NCI-H1105 treated with DMSO at 0.1 percent for 48 hours (cell line): ENCODE measurements at places on chromosomes 4 and X.

- no peak for DNase-seq
These were observed 27.0 kb upstream of the TMEM131L start for GRCh38 chr4:153438916-153439756.

DNA sequence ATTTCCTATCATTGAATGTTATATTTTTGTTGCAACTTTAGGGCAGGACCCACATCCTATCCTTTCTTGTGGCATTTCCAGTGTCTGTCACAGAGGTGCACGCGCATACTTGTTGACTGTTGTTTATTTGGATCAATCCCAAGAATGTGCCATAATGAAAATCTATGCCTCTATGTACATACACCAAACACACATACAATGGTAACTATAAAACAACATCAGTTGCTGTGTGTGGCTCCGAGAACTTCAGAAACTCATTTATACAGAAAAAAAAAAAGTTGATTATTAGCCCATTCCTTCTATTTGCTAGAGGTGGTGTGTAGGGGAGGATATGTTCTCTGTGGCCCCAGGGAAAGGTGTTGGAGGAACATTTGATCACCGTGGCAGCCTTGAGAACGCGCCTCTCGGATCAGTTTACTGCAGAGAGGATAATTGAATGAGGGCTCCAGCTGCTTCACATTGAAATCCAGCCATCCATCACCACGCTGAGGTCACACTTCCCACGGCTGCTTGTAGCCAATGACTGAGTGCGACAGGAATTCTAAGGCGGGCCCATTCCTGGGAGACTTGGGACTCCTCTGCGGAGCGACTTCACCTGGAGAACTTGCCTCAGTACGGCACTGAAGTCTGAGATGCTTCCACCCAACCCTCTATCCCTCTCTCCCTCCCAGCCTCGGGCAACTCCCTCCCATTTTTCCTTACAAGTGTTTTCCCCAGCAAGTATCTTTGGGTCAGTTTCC, 19.5 kb downstream of the SMPX start:
- DNase-seq, result peak; percentile 49

- no peak for DNase-seq
These were observed 27.7 kb upstream of the FGF2 start for GRCh38 chr4:122798917-122799316.

DNA sequence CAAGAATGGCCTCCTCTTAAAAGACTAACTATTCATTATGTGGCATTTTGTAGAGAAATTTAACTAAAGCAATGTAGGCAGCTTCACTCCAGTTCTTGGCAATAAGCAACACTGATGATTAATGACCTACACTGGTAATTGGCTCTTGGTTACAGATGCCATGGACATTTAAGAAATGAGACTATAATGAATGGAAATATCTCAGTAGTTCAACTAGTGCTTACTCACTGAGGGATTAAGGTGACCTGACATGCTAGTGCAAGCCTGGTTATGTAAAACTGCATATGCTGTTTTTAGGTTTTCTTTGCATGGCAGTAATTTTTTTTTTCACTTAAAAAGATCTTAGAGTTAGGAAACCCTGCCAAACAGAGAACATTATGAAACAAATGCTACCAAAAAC, 152.7 kb upstream of the AADAT start:
- no peak for DNase-seq

DNA sequence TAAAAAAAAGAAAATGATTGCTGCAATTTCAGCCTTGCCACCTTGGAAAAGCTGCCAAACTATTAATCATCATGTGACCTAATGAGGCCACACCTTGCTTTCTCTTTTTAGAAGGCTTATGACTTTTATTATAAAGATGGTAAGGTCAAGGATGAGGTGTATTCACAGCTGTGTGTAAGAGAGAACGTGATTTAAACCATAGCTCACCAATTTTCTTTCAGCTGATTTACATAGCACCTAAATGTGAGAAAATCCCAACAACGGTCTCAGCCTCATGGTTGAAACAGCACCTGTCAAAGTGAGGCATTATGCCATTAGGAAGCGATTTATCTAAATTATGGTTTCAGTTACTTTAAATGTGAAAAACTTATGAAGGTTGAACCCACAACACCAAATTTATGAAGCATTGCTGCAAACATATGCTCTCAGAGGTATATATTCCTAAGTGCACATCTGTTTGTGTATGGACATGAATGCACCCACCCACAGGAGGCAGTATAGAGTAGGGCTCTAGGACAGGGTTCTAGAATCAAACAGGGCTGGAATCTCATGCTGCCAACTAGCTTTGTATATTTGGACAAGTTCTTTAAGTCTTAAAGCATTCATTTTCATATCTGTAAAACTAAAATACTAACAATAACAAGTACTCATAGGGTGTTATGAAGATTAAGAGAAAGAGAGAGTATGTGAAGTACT, 40.7 kb downstream of the ANXA3 start:
- no peak for DNase-seq

GRCh38 chr4:52202251-52202779, 151.2 kb downstream of the SPATA18 start:
- DNase-seq, result no peak

DNA sequence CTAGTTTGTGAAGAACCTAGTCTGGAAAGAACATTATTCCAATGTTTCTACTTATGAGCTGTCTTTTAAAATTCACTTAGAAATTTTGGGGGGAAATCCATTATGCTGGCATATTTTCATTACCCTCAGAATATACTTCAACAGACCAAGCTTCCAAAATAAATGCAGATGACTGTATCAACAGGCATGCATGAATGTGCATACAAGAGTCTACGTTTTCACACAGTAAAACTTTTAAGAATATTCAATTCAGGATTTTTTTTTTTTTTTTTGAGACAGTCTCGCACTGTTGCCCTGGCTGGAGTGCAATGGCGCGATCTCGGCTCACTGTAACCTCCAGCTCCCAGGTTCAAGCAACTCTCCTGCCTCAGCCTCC, 49.7 kb downstream of the ABCG2 start:
- no peak for DNase-seq

DNA sequence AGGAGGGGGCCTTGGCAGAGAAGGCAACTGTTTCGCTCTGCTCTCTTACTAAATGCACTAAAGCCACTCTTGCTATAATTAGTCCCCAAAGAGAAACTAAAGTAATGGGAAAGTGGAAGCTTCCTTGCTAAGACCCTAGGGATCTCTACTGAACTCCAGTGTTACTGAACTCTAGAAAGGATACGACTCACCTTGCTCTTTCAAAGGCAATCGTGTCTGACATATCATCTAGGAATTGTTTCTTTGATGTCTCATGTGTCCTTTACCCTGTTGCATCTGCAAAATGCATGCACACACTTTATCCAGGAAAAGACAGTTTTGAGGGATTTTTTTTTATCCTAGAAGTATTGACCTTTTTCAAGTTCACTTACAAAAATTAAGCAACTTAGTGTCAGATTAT, 148.1 kb upstream of the FAM9B start:
- no peak for DNase-seq
